Stimulated activated naive B cell treated with anti-CD40 and anti-IgM and Interleukin-4, amounts not matched to agents 10 μg/mL and 1 μg/mL and 100 μg/mL, for 72 hours (primary cell): ENCODE measurements at places on chromosomes 12 and 14.
A peak's percentile ranks its signal among the peaks of the same experiment; 100 is the strongest.

DNA sequence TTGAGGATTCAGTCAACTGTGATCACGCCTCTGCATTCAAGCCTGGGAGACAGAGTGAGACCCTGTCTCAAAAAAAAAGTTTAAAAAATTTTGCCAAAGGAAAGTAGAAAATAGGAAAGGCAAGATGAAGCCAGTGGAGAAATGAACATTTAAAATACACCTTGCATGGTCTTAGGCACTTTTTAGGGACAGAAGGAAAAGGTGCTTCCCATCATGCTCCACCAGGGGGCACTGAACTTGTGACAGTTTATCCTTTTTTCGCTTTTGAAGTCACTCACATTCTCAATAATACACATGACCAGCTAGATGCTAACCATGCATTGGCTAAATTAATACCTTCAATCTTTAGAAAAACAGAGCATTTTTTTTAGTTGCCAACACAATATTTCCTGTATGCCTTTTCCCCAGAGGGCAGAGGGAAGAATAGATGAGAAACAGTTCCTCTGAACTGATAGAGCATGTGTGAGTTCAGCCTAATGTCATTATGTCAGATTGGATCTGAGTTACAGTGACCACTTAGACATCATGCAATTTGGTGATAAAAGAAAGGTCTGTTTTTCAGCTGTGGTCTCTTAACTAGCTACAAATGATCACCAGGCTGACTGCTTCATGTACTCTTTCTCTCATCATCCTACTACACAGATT, 221.8 kb upstream of the SSTR1 start:
- no peak overlapping the region for H3K4me3 ChIP-seq
- no peak for DNase-seq
- no peaks in the 10 kb centered on the region for H3K4me1 ChIP-seq
- H3K27me3 ChIP-seq = no peaks in the 10 kb centered on the region
- H3K36me3 ChIP-seq = no peaks in the 10 kb centered on the region

GRCh38 chr14:69531135-69531534, 43.5 kb downstream of the CCDC177 start:
- H3K27ac ChIP-seq = no peak overlapping the region
- no peak overlapping the region for H3K4me3 ChIP-seq
- DNase-seq = no peak
- no peaks in the 10 kb centered on the region for H3K4me1 ChIP-seq
- H3K27me3 ChIP-seq = peaks cover 55% of the 10 kb centered on the region

GRCh38 chr12:38775457-38775856, 129.9 kb downstream of the CPNE8 start:
- no peak for DNase-seq
- no peaks in the 10 kb centered on the region for H3K27me3 ChIP-seq

DNA sequence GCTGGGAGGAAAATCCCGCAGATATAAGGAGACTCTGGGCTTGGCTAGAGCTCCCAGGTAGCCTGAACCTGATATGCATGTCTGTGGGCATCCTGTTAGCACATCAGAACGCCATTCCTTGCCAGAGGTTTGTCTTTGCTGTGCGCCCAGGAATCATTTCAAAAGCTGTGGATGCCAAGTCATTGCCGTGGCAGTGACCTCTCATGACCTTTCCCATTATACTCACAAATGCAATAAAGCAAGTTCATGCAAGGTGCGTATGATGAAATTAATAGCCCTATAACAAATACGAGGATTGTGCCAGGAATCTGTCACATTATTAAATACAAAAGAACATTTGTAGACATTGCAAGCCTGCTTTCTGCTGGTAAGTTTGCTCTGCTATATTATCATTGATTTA, 229.1 kb upstream of the PELI2 start:
- no peak overlapping the region for H3K4me3 ChIP-seq
- peaks cover 18% of the 10 kb centered on the region for H3K27me3 ChIP-seq

DNA sequence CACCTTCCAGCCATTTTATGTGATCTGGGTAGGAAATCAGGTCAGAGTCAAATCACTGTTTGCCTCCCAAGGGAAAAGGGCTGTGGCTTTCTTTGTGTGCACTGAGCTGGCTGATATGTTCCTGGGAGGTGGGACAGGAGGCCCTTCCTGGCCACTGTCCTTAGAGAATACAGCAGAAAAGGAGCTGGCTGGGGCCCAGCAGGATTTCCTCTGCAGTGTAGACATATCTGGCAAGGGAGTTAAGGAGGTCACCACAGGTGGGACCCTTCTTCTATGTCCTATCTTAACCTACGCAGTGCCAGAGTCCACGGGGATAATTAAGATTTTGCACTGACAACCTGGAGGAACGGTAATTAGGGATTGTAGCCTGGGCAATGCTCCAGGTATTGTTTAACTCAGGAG, 145.3 kb downstream of the NTF3 start:
- no peak overlapping the region for H3K4me3 ChIP-seq
- H3K4me1 ChIP-seq = no peaks in the 10 kb centered on the region
- no peak for DNase-seq
- H3K27me3 ChIP-seq = peaks cover 13% of the 10 kb centered on the region
- H3K27ac ChIP-seq = no peak overlapping the region
- no peaks in the 10 kb centered on the region for H3K36me3 ChIP-seq

DNA sequence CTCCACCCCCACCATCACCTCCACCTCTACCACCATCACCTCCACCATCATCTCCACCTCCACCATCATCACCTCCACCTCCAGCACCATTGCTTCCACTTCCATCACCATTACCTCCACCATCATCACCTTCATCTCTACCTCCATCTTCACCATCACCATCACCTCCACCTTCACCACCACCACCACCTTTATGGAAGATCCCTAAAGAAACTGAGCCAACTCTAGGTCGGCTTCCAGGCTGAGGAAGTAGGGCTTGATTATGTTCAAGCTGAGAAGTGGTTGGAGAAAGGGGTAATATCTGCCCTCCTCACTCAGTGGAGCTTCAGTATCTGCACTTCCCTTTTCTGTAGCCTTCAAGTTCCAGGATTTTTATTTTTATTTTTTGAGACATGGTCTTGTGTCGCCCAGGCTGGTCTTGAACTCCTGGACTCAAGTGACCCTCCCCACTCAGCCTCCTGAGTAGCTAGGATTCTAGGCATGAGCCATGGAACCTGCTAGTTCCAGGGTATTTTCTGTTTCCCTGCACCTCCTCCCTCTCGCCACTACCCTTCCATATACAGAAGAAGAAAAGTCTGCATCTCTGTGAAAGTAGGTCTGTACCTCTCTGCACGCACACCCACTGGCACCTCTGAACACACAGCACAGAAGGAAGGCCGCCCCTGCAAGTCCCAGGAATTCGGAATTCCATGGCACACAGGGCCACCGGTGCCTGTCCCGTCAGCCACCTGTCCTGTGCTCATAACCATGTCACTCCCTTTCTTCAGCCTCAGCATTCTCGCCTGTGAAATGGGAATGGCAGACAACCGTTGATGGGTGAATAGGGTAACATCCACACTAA, 5.9 kb downstream of the ZBTB42 start:
- H3K27me3 ChIP-seq = peaks cover 7% of the 10 kb centered on the region
- H3K4me3 ChIP-seq = no peak overlapping the region
- H3K4me1 ChIP-seq = peaks cover 28% of the 10 kb centered on the region
- no peak for DNase-seq
- no peak overlapping the region for H3K27ac ChIP-seq
- no peaks in the 10 kb centered on the region for H3K36me3 ChIP-seq

DNA sequence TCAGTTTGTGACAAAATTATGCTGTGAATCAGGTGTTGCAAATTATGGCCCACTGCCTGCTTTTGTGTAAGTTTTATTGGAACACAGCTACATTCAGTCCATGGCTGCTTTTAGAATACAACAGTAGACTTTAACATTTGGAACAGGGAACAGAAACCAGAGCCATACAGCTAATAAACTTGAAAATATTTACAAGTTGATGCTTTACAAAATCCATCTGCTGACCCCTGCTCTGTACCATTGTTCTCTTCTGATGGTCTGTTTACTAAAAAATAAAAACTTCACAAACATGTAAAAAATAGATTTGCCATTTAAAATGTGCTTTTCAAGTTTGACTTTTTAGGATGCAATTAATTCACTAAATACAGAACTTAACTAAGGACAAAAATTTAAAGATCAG, 20.8 kb downstream of the PSMA3 start:
- no peak for DNase-seq
- H3K4me3 ChIP-seq = no peak overlapping the region
- H3K4me1 ChIP-seq = peaks cover 6% of the 10 kb centered on the region
- H3K36me3 ChIP-seq = peaks cover 43% of the 10 kb centered on the region
- no peaks in the 10 kb centered on the region for H3K27me3 ChIP-seq

DNA sequence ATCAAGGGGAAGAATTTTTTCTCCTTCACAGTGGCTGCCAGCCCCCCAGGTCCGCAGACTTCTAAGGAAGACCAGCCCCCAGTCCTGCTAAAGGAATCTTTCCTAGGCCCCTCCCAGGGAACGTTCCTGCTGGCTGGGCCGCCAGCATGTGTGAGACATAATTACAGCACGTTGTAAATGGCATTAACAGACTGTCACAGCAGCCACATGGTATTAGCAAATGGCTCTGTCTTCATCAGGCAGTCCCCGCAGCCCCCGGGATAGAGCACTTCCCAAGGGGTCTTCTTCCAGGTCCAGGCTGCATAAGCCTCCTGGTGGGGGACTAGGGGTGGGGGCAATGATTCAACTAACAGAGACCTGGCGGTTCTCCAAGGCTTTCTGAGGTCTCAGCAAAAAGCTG, 34.9 kb upstream of the FAM222A start:
- no peak overlapping the region for H3K27ac ChIP-seq
- no peaks in the 10 kb centered on the region for H3K36me3 ChIP-seq
- no peak for DNase-seq
- peaks cover 45% of the 10 kb centered on the region for H3K27me3 ChIP-seq
- H3K4me1 ChIP-seq = no peaks in the 10 kb centered on the region
- no peak overlapping the region for H3K4me3 ChIP-seq

DNA sequence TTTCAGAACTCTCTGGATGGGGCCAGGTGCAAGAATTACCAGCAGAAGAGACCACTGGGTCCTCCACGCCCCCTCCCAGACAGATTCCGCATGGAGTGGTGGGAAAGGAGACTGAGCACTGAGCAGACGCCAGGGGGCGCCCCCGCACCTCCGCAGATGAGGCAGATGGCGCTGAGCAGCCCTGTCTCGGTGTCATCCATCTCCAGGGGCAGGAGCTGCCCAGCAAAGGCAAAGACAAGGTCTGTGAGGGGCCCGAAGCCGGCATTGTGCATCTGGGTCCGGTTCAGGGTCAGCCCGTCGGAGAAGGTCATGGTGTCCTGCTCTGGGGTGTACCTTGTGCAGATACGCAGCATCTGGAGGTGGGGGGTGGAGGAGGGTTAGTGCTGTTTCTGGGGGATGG, 6.3 kb upstream of the ITGB7 start:
- peaks cover 66% of the 10 kb centered on the region for H3K4me1 ChIP-seq
- H3K27ac ChIP-seq = peak overlapping the region; percentile 60
- no peak overlapping the region for H3K4me3 ChIP-seq
- no peaks in the 10 kb centered on the region for H3K27me3 ChIP-seq
- peaks cover 36% of the 10 kb centered on the region for H3K36me3 ChIP-seq
- DNase-seq = peak; percentile 67

- H3K4me1 ChIP-seq = peaks cover 20% of the 10 kb centered on the region
- no peak overlapping the region for H3K4me3 ChIP-seq
- H3K27ac ChIP-seq = no peak overlapping the region
- peaks cover 4% of the 10 kb centered on the region for H3K27me3 ChIP-seq
- H3K36me3 ChIP-seq = no peaks in the 10 kb centered on the region
Observed at GRCh38 chr12:9961106-9961505, 10.1 kb upstream of the CLEC12A start.

GRCh38 chr14:102056694-102057442, 30.0 kb downstream of the HSP90AA1 start:
- DNase-seq = no peak
- H3K27me3 ChIP-seq = no peaks in the 10 kb centered on the region
- peaks cover 29% of the 10 kb centered on the region for H3K36me3 ChIP-seq
- no peak overlapping the region for H3K27ac ChIP-seq

DNA sequence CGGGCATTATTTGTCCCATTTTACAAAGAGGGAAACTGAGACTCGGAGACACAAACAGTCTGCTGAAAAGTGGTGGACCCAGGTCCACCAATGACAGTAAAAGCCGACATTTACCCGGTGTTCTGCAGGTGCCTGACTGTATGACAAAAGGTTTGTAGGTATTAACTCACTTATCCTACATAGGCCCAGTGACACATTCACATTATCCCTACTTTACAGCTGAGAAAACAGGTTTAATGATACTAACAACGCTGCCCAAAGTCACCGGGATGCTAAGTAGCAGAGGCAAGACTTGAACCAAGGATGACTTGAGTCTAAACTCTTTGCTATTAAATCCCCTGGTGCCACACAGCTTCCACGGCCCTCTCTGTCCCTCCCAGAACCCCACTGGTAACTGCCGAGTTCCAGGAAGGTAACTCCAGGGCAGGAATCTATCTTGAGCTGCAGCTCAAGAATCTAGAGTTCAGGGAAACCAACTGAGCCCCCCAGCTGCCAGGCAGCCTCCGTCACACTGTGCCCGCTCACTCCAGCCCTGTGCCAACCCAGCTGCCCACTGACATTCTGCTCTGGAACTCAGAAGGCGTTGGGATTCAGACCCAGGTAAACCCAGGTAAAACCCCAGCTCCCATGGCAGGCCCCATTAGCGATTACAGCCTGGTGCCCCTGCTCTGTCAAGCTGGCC, 33.7 kb downstream of the SYNE3 start:
- no peaks in the 10 kb centered on the region for H3K27me3 ChIP-seq
- no peak overlapping the region for H3K4me3 ChIP-seq
- no peak for DNase-seq

DNA sequence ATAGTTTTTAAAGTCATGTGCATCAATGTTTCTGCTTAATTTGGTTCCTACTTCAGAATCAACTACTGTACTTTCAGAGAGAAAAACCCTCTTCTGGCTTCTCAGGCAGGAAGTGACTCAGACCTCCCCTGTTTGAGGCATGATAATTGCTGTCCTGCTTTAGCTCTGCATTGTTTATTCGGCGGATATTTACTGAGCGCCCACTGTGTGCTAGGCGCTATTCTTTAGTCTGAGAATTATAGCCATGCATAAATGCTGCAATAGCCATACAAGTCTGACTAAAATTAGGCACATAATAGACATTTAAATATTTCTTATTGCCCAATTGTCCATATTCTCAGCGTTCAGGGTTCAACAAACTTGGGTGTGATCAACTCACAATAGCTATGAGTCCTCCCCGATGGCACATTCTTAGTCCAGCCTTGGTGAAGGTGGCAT, 6.1 kb upstream of the AMIGO2 start:
- H3K27me3 ChIP-seq = no peaks in the 10 kb centered on the region
- H3K4me1 ChIP-seq = peaks cover 52% of the 10 kb centered on the region
- no peak for DNase-seq
- H3K27ac ChIP-seq = no peak overlapping the region
- peak overlapping the region; percentile 40 for H3K4me3 ChIP-seq

GRCh38 chr12:69500631-69501030, 30.4 kb downstream of the FRS2 start:
- no peak overlapping the region for H3K4me3 ChIP-seq
- peaks cover 6% of the 10 kb centered on the region for H3K36me3 ChIP-seq
- H3K27me3 ChIP-seq = no peaks in the 10 kb centered on the region
- DNase-seq = no peak
- no peak overlapping the region for H3K27ac ChIP-seq
